ENCODE measurements at places on chromosomes 3 and 15.

- peaks cover 14% of the 10 kb centered on the region for H3K4me1 ChIP-seq
- peaks cover 18% of the 10 kb centered on the region for H3K27me3 ChIP-seq
- no peak for DNase-seq
- H3K36me3 ChIP-seq: no peaks in the 10 kb centered on the region
- peak overlapping the region; percentile 54 for H3K27ac ChIP-seq
Observed at GRCh38 chr3:14767245-14768051, 51.3 kb upstream of the FGD5 start.

DNA sequence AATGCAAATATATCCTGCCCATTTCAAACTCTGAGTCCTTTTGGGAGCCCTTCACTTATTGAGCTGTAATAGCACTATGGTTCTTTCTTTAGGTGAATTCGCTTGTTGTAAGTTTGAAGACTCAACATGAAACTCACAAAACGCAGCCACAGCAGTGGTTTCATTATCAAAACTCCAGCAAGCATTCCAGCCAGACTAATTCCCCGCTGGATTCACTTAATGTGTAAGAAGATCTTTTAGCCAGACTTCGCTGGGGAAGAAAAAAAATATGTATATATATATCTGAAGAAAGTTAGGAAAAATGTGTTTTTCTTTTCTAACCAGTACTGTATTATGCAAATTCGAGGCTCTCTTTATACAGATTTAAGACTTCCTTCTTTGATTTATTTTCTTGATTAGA, 241.1 kb downstream of the WNT5A start:
- peaks cover 8% of the 10 kb centered on the region for H3K27me3 ChIP-seq
- DNase-seq: no peak
- no peak overlapping the region for H3K4me3 ChIP-seq
- H3K4me1 ChIP-seq: peaks cover 29% of the 10 kb centered on the region
- peaks cover 13% of the 10 kb centered on the region for H3K36me3 ChIP-seq

- H3K4me3 ChIP-seq: no peak overlapping the region
- H3K36me3 ChIP-seq: no peaks in the 10 kb centered on the region
- H3K27ac ChIP-seq: peak overlapping the region; percentile 89
- H3K27me3 ChIP-seq: no peaks in the 10 kb centered on the region
Observed at GRCh38 chr3:151866711-151867410, 6.6 kb upstream of the SUCNR1 start.

- H3K4me1 ChIP-seq: no peaks in the 10 kb centered on the region
- no peak overlapping the region for H3K4me3 ChIP-seq
- H3K27me3 ChIP-seq: peaks cover 4% of the 10 kb centered on the region
- no peak for DNase-seq
Observed at GRCh38 chr3:69338911-69339310, 47.0 kb downstream of the FRMD4B start.

GRCh38 chr3:16060945-16061344, 113.5 kb upstream of the GALNT15 start:
- no peaks in the 10 kb centered on the region for H3K36me3 ChIP-seq
- peaks cover 12% of the 10 kb centered on the region for H3K4me1 ChIP-seq
- DNase-seq: no peak
- no peaks in the 10 kb centered on the region for H3K27me3 ChIP-seq
- H3K27ac ChIP-seq: peak overlapping the region; percentile 60
- H3K4me3 ChIP-seq: no peak overlapping the region

GRCh38 chr15:71746719-71747118, 63.6 kb upstream of the NR2E3 start:
- no peak overlapping the region for H3K27ac ChIP-seq
- no peak for DNase-seq
- H3K36me3 ChIP-seq: peaks cover 20% of the 10 kb centered on the region
- no peak overlapping the region for H3K4me3 ChIP-seq
- H3K4me1 ChIP-seq: peaks cover 47% of the 10 kb centered on the region

DNA sequence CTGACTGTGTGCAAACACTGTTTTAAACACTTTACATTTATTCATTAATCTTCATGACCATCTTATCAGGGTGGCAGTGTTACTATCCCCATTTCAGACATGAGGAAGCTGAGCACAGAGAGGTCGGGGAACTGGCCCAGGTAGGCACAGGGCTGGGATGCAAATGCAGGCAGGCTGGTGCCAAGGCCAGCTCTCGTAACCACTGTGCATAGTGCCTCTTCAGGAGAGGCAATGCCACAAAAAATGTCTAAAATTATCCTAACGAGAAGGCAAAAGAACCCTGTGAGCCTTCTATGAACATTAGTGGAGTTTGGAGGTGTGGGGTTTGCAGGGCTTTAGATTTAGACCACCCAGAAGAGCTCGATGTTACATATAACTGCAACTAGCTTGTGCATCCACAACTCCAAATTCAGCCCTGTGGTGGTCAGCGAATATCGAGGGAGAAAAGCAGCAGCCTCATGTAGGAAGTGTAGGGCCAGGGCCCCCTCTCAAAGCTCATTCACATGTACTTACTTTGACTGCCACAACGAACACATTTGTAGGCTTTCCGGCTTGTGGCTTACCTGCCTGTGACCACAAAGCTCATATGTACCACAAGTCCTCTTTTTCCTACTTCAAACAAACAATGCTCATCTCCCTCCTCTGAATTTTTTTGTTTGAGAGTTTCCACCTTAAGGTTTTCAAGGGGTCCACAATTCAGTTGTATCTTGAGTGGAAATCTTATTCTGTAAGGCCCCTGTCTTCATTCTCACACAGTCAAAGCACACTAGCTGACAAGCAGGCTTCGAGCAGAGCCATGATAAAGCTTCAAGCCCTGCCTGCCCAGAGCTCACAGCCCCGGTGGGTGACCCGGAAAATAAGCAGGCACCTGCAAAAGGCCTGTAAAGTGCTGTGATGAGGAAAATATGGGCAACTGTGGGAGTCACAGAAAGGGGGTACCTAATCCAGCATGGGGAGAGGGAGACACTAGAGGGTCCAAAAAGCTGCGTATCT, 722.9 kb upstream of the CFAP20DC start:
- H3K4me3 ChIP-seq: no peak overlapping the region
- H3K36me3 ChIP-seq: no peaks in the 10 kb centered on the region
- peaks cover 4% of the 10 kb centered on the region for H3K27me3 ChIP-seq
- DNase-seq: no peak

DNA sequence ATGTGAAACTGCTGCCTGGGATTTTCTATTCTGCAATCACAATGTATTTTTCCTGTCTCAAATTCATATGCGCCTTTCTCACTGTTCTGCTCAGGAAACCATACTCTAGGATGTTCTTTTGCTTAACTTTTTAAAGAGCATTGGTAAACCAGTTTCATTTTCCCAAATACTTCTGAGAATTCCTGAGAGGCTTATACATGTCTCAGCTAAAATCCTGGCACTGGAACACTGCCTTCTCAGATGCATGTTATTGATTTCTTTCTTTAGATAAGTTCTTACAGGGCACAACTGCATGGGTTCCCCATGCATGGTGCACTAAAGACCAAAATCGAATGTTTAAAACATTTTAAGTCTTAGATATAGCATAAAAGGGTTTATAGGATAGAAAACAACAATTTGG, 178.3 kb upstream of the PLSCR5 start:
- no peak for DNase-seq
- H3K36me3 ChIP-seq: no peaks in the 10 kb centered on the region
- H3K4me3 ChIP-seq: no peak overlapping the region
- H3K27ac ChIP-seq: no peak overlapping the region
- H3K27me3 ChIP-seq: no peaks in the 10 kb centered on the region
- no peaks in the 10 kb centered on the region for H3K4me1 ChIP-seq

- peaks cover 79% of the 10 kb centered on the region for H3K27me3 ChIP-seq
- peaks cover 20% of the 10 kb centered on the region for H3K4me1 ChIP-seq
- DNase-seq: peak; percentile 47
Observed at GRCh38 chr3:38028621-38029361, 651 bp downstream of the PLCD1 start.

DNA sequence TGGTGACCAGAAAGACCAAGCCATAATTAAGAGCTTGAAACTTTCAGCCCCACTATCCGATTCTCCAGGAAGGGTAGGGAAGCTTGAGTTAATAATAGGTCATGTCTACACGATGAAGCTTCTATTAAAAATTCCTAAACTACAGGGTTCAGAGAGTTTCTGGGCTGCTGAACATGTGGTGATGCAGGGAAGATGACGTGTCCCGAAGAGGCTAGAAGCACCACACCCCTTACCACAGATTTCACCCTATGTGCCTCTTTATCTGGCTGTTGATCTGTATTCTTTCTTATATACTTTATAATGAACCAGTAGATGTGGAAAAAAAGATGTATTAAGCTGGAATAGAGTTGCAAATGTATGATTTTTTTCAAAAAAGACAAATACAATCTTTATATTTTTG, 473.4 kb downstream of the NLGN1 start:
- no peak for DNase-seq
- H3K4me3 ChIP-seq: no peak overlapping the region
- H3K36me3 ChIP-seq: no peaks in the 10 kb centered on the region
- H3K27me3 ChIP-seq: no peaks in the 10 kb centered on the region
- H3K4me1 ChIP-seq: no peaks in the 10 kb centered on the region

DNA sequence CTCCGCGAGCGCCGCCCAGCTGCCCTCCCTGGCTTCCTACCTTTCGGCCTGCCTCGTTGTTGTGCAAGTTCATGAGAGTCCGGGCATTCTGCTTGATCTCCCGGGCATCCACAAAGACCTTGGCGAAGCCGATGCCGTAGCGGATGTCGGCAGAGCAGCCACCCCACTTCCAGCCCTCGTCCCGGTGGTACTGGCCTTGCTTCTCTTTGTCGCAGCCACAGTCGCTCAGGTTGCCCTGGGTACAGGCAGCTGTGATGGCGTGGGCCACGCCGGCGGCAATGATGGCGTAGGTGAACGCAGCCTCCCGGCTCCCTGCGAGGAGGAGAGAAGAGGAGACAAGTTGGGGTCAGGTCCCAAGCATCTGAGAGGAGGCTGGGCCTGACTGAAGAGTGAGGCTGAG, 25.4 kb downstream of the WNT7A start:
- no peaks in the 10 kb centered on the region for H3K36me3 ChIP-seq
- H3K4me1 ChIP-seq: no peaks in the 10 kb centered on the region
- H3K27me3 ChIP-seq: peaks cover 32% of the 10 kb centered on the region
- no peak overlapping the region for H3K27ac ChIP-seq
- no peak for DNase-seq
- H3K4me3 ChIP-seq: no peak overlapping the region

DNA sequence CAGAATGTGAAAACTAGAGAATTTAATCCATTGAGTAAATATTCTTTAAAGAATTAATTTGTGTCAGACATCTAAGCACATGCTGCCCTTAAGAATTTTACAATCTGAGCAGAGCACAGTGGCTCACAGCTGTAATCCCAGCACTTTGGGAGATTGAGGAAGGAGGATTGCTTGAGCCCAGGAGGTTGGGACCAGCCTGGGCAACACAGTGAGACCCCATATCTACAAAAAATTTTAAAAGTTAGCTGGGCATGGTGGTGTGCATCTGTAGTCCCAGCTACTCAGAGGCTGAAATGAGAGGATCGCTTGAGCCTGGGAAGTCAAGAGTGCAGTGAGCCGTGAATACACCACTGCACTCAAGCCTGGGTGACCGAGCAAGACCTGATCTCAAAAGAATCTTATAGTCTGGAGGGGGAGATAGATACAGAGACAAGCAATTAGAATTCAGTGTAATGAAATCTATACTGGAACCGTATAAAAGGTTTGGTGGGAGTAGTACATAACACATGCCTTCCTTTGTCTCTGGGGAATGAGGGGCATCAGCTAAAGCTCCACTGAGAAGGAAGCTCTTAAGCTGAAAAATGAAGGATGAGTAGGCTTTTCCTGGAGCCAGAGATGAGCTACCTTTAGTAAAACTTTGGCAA, 21.2 kb downstream of the ATP11B start:
- DNase-seq: no peak
- H3K36me3 ChIP-seq: peaks cover 8% of the 10 kb centered on the region
- peak overlapping the region; percentile 78 for H3K27ac ChIP-seq
- H3K4me1 ChIP-seq: peaks cover 21% of the 10 kb centered on the region
- no peaks in the 10 kb centered on the region for H3K27me3 ChIP-seq

- H3K36me3 ChIP-seq: no peaks in the 10 kb centered on the region
- no peak for DNase-seq
- H3K27ac ChIP-seq: no peak overlapping the region
- no peak overlapping the region for H3K4me3 ChIP-seq
- no peaks in the 10 kb centered on the region for H3K4me1 ChIP-seq
Observed at GRCh38 chr3:4196506-4197147, 106.5 kb upstream of the SETMAR start.

DNA sequence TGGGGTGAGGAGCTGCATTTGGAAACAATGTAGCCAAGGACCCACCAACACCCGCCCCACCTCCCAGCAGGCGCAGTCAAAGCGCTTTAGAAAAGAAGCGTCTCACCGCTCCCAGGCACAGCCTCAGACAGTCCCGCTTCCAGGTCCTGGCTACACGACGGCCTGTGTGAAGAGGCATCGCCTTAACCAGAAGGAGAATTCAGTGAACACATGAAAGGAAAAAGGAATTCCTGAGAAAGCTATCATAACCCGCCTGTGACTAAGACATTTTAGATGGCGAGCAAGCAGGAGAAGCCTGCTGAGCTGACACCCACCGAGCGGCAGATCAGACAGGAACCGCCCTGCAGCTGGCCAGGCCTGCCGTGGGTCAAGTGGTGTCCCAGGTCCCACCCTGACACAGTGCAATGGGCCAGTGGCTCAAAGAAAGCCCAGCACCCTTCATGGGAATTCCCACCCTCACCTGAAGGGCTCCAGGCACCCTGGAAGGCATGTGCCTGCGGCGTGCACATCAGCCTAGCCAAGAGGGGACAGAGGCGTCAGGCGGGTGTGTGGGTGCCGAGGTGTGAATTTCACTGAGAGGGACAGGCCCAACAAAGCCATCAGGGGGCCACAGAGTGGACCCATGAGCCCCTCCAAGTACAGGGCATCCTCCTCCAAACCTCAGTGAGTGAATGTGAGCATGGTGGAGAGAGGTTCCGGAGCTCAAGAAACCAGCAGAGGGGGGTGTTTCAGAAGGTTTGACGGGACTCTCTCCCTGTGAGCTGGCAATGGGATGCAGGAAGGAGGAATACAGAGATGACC, 144.8 kb downstream of the NSMCE3 start:
- no peak for DNase-seq
- no peaks in the 10 kb centered on the region for H3K36me3 ChIP-seq
- peaks cover 57% of the 10 kb centered on the region for H3K4me1 ChIP-seq
- no peak overlapping the region for H3K4me3 ChIP-seq

DNA sequence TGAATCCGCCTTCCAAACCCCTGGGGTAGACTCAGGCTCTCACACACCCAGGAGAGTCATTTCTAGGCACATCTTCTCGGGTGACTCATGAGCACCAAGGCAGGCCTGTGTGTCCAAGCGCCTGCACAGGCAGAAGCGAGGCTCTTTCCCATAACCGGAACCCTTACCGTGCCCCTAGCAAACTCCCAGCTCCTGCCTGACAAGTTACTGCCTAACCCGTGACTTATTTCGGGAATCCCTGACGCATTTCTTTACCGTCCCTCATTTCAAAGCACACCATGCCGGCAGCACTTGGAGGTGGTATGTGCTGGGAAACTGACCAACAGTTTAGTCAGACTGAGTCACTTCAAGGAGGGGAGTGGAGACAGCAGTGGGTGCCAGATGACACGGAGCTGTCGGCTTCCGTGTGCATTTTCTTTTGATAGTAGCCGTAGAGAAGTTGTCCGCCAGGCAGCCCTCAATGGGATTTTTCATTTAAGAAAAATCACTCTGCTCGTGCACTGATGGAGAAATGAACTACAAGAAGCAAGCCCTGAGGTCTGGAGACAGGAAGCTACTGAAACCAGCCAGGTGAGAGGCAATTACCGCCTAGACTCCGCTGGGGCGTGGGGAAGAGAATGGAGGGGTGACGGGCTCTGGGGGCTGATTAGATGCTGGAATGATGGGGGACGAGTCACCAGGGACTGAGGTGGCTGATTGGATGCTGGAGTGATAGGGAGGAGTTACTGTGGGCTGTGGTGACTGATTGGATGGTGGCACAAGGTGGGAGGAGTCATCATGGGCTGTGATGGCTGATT, 17.3 kb upstream of the HRH1 start:
- H3K4me3 ChIP-seq: no peak overlapping the region
- no peak overlapping the region for H3K27ac ChIP-seq
- peaks cover 6% of the 10 kb centered on the region for H3K27me3 ChIP-seq
- H3K36me3 ChIP-seq: no peaks in the 10 kb centered on the region
- DNase-seq: no peak

Data from nephron progenitor cell (in vitro differentiated cells).